ENCODE measurements at places on chromosomes 4 and X. TPM values are rescaled to one million over a fixed set of nuclear protein-coding genes. Genes with fewer than 3 reads are reported as not detected.

Gene TRIM75
- total RNA-seq = not detected

Gene ASMT
- not detected for total RNA-seq

Gene TCP11X2
- not detected for total RNA-seq

Gene RASGEF1B
- 8.1 TPM for total RNA-seq

Gene GUCY1B1
- total RNA-seq = not detected

DNA sequence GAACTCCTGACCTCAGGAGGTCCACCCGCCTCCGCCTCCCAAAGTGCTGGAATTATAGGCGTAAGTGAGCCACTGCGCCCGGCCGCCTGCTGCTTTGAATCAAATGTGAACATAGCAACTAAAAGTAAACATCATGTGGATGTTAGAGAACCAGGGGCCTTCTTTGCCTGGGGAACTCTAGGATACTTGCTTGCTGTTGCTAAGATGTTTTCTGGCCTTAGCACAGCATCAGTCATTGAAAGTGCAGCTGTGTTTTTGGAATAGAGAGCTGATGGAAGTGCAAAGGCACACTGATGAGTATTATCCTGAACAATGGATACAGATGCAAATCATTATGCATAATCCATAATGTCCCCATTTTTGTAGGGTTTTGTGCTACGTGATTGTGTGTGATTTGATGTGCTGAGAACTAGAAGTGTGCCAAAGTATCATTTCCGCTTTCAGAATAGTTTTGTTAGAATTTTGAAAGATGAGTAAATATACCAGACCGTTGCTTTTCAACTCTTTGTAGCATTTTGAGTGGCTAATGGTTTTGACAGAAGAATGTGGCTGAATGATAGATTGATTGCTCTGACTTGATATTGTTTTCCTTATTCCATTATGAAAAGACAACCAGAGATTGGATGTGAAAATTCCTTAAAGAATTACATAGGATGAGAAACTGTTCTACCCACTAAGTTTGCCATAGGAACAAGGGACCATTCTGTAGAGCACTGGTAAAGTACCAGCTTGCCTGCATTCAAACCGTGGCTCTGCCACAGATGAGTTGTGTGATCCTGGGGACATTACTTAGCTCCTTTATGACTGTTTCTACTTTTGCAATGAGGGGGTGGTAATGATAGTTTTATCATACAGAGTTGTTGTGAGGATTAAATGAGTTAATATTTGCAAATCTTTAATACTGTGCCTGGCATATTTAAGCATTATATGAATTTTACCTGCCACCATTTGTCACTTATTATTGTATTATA is 74.7 kb downstream of the REPS2 start:
- H3K4me3 ChIP-seq = no peak overlapping the region
- H3K4me1 ChIP-seq = no peaks in the 10 kb centered on the region
- H3K27ac ChIP-seq = no peak overlapping the region
- no peak for DNase-seq
- no peaks in the 10 kb centered on the region for H3K36me3 ChIP-seq

GRCh38 chrX:130110379-130111219 is at the start of gene ELF4:
TSS of gene ELF4 (minus strand) at chrX:130110497. CDS start at chrX:130081330, 29,167 bp downstream.
- peak within 1 kb of the TSS; percentile 59 for H3K27ac ChIP-seq
- no peaks in the 10 kb centered on the region for H3K27me3 ChIP-seq
- H3K4me3 ChIP-seq = peak within 1 kb of the TSS; percentile 56
- peak; percentile 68 for DNase-seq

GRCh38 chr4:85476381-85476780 is 1.4 kb downstream of the ARHGAP24 start:
- no peak overlapping the region for H3K4me3 ChIP-seq
- H3K27ac ChIP-seq = no peak overlapping the region
- no peaks in the 10 kb centered on the region for H3K4me1 ChIP-seq
- H3K27me3 ChIP-seq = no peaks in the 10 kb centered on the region
- no peak for DNase-seq
- H3K36me3 ChIP-seq = no peaks in the 10 kb centered on the region

DNA sequence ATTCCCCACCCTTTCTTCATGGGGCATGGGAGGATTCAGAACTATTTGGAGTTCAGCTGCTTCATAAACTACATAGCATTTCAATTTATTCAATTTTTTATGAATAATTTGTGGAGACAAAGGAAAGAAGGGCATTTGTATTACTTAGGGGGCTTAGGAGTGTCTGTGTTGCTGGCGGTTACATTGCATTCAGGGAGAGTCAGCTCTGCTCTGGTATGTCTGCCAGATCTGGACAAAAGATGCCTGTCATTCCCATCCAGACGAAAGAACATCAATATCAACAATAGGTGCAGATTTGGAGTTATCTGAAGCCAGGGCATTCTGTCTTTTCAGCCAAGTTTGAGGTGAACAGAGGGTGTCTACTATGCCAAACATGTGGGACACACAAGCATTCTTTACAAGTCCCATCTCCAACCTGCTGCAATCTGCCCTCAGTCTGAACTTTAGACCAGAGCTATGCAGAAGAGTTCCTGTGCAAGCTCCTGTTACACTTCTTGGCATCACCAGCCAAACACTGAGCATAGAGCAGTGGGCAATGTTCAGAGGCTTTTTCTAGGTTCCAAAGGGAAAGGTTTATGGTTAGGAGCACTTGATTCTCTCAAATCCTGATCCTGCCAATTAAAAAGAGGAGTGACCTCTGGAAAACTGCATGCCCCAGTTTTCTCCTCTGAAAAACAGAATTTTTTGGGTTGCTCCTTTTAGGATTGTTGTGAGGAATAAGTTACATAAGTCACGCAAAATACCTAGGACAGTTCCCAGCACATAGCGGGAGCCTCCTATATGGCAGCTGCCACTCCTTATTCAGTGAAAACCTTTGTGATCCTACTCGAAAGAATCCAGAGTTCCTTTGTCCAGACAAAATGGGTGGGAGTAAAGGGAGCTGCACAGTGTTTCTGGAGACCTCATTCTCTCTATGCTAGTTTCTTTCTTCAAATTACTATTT is 719.5 kb upstream of the SLIT2 start:
- no peaks in the 10 kb centered on the region for H3K27me3 ChIP-seq
- H3K4me3 ChIP-seq = no peak overlapping the region
- DNase-seq = no peak
- no peaks in the 10 kb centered on the region for H3K36me3 ChIP-seq
- H3K27ac ChIP-seq = no peak overlapping the region

DNA sequence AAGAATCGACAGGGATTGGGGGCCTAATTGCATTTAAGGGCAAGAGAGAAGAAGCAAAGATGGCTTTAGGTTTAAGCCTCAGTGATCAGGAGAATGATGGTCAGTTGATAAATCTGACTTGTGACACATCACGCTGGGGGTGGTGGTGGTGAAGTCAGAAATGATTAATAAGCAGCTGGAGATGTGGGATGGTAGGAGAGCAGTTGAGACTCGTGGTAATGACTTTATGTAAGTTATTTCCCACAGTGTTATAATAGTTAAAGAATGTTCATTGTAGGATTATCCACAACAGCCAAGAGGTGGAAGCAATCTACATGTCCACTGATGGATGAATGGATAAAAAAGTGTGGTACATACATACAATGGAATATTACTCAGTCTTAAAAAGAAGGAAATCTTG is 178.9 kb upstream of the GPC4 start:
- no peak overlapping the region for H3K27ac ChIP-seq
- peaks cover 9% of the 10 kb centered on the region for H3K27me3 ChIP-seq
- H3K4me3 ChIP-seq = no peak overlapping the region
- H3K4me1 ChIP-seq = no peaks in the 10 kb centered on the region

- no peaks in the 10 kb centered on the region for H3K36me3 ChIP-seq
- no peaks in the 10 kb centered on the region for H3K27me3 ChIP-seq
- H3K27ac ChIP-seq = no peak overlapping the region
- H3K4me3 ChIP-seq = no peak overlapping the region
- no peaks in the 10 kb centered on the region for H3K4me1 ChIP-seq
- DNase-seq = no peak
These were observed 116.3 kb downstream of the GRXCR1 start for GRCh38 chr4:43008793-43009192.

GRCh38 chrX:136260776-136261175 is 9.6 kb upstream of the MAP7D3 start:
- DNase-seq = no peak
- no peak overlapping the region for H3K27ac ChIP-seq
- H3K4me1 ChIP-seq = no peaks in the 10 kb centered on the region
- H3K27me3 ChIP-seq = no peaks in the 10 kb centered on the region
- no peak overlapping the region for H3K4me3 ChIP-seq
- no peaks in the 10 kb centered on the region for H3K36me3 ChIP-seq

GRCh38 chr4:118173126-118173525 is 138.8 kb downstream of the NDST3 start:
- peaks cover 5% of the 10 kb centered on the region for H3K4me1 ChIP-seq
- no peak for DNase-seq
- H3K4me3 ChIP-seq = no peak overlapping the region
- H3K27ac ChIP-seq = no peak overlapping the region
- no peaks in the 10 kb centered on the region for H3K36me3 ChIP-seq

DNA sequence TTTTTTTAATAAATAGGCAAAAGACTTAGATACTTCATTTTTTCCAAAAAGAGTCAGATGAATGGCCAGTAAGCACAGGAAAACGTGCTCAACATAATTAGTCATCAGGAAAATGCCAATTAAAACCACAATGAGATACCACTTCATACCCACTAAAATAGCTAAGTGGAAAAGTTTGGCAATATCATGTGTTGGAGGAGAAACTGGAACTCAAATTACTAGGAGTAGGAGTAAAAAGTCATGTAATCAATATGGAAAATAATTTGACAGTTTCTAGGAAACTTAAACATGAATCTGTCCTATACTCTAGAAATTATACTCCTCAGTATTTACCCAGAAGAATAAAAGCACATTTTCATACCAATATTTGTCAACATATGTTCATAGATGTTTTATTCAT is 449.8 kb downstream of the INPP4B start:
- peaks cover 24% of the 10 kb centered on the region for H3K4me1 ChIP-seq
- H3K27ac ChIP-seq = no peak overlapping the region
- DNase-seq = peak; percentile 69
- no peaks in the 10 kb centered on the region for H3K27me3 ChIP-seq

GRCh38 chr4:158741326-158742021 is 18.3 kb upstream of the PPID start:
- DNase-seq = no peak
- H3K4me3 ChIP-seq = no peak overlapping the region
- H3K27ac ChIP-seq = no peak overlapping the region
- H3K27me3 ChIP-seq = no peaks in the 10 kb centered on the region
- no peaks in the 10 kb centered on the region for H3K4me1 ChIP-seq
- no peaks in the 10 kb centered on the region for H3K36me3 ChIP-seq

DNA sequence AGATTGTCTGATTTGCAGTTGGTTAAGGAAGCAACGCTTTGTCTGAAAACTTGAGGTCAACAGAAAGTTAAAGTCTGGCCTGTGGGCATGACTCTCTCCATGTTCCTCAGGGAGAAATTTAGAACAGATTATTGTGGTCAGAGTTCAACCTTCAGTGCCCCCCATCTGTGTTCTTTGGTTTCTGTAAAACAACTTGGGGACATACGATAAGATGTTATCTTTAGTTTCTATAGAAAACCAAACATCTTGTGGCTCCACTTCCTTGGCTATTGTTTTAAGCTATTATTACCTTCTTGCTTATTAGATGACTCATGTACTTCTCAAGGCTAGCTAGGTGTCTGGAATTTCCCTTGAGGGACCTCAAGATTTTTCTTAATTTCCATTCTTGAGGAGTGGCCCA is 507.7 kb downstream of the PDHA2 start:
- H3K36me3 ChIP-seq = no peaks in the 10 kb centered on the region
- no peaks in the 10 kb centered on the region for H3K4me1 ChIP-seq
- H3K4me3 ChIP-seq = no peak overlapping the region
- no peaks in the 10 kb centered on the region for H3K27me3 ChIP-seq
- no peak overlapping the region for H3K27ac ChIP-seq

- H3K4me1 ChIP-seq = peaks cover 50% of the 10 kb centered on the region
- H3K27ac ChIP-seq = no peak overlapping the region
- no peak overlapping the region for H3K4me3 ChIP-seq
- DNase-seq = peak; percentile 29
- no peaks in the 10 kb centered on the region for H3K27me3 ChIP-seq
- no peaks in the 10 kb centered on the region for H3K36me3 ChIP-seq
These were observed 20.4 kb downstream of the TMEM131L start for GRCh38 chr4:153486281-153487151.

DNA sequence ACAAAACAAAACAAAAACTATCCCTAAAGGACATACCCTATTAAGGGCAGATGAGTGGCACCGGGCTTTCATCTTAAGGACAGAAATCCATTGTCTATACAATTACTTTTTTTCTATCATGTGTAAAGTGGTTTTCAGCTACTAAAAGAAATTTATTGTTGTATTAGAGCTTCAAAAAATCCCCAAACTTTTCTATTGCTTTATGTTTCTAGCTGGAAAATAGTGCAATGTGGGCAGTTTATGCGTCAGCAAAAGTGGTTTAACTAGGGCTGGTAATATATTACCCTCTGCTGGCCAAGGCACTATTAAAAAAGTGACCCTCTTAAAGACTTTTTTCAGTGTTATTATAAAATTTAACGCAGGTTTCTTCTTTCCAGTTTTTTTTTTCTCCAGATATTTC is 15.5 kb upstream of the GPR82 start:
- no peaks in the 10 kb centered on the region for H3K4me1 ChIP-seq
- DNase-seq = no peak
- no peak overlapping the region for H3K4me3 ChIP-seq
- no peak overlapping the region for H3K27ac ChIP-seq
- H3K36me3 ChIP-seq = no peaks in the 10 kb centered on the region

GRCh38 chr4:6183740-6184139 is 16.6 kb downstream of the JAKMIP1 start:
- H3K4me1 ChIP-seq = no peaks in the 10 kb centered on the region
- H3K4me3 ChIP-seq = no peak overlapping the region
- DNase-seq = no peak
- H3K36me3 ChIP-seq = no peaks in the 10 kb centered on the region

DNA sequence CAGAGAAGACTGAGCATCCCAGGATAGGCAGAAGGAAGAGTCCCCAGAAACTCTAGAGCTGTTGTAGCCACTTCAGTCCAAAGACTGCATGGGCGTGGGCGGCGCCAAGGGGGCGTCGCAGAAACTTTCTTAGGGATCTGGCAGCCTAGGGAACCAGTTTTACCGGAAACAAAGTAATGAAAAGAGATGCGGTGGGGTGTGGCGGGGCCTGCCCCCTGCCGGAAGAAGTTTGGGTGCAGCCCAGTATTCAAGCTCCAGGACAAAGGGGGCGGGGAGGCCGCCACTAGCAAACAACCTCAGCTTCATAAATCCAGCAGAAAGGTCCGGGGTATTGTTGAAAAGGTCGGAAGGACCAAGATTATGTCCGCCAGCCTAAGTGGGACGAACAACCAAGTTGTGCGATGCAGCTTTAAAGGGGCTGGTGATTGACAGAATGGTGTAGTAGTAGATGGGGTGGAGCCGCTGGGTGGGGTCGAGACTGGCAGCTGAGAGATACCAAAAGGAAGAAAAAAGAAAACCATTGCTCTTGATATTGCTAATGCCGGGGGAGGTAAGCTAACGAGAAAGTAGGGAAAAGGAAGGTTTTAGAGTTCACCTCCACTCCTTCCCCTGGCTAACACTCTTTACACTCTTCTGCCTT is 190.5 kb downstream of the RRAGB start:
- H3K36me3 ChIP-seq = no peaks in the 10 kb centered on the region
- H3K4me3 ChIP-seq = peak overlapping the region; percentile 41
- H3K27ac ChIP-seq = no peak overlapping the region
- no peaks in the 10 kb centered on the region for H3K4me1 ChIP-seq
- DNase-seq = peak; percentile 38

Data from A673 (cell line).